ENCODE measurements at places on chromosomes 7 and 10. TPM values are rescaled to one million over a fixed set of nuclear protein-coding genes. Genes with fewer than 3 reads are reported as not detected.

Gene CPEB3
- 0.68 TPM for total RNA-seq

Gene NEUROD6
- total RNA-seq, result not detected

Gene LBX1
- not detected for total RNA-seq

Gene KIAA1217
- total RNA-seq, result 1.2 TPM

Gene ANKRD30A
- not detected for total RNA-seq

Gene ECHS1
- 69.2 TPM for total RNA-seq

All from smooth muscle cell of the coronary artery (primary cell).